ENCODE measurements at places on chromosomes 4 and X.

- no peak for DNase-seq
Measured at GRCh38 chrX:45709381-45709780, 508.7 kb upstream of the DIPK2B start.

GRCh38 chr4:74608151-74608949 lies 163.4 kb downstream of the AREG start:
- DNase-seq = no peak

GRCh38 chr4:180665994-180666824 lies 1577.0 kb upstream of the TENM3 start:
- DNase-seq = no peak

- DNase-seq = no peak
Measured at GRCh38 chr4:24514808-24515207, 69.5 kb downstream of the DHX15 start.

GRCh38 chr4:110915301-110915700 lies 292.4 kb upstream of the PITX2 start:
- no peak for DNase-seq

GRCh38 chr4:173243321-173243720 lies 74.7 kb downstream of the GALNT7 start:
- no peak for DNase-seq

DNA sequence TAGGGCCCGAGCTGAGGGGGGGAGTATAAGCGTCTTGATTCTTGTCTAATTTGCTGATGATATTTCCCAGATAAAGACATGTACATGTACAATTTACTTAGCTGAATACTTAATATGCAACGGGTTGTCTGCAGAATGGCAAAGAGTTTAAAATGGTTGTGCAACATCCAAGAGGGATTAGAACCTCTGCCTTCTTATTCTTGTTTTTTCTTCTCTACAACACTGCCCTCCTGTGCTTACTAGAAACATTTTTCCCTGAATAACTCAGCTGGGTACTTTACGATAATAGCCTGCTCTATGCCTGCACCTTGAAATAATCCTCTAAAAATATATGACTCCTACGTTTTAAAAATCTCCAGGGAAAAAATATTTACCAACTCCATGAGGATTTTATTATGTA lies 41.8 kb downstream of the INTS12 start:
- DNase-seq = no peak

GRCh38 chr4:174517502-174518445 lies 4.5 kb downstream of the HPGD start:
- DNase-seq = no peak

DNA sequence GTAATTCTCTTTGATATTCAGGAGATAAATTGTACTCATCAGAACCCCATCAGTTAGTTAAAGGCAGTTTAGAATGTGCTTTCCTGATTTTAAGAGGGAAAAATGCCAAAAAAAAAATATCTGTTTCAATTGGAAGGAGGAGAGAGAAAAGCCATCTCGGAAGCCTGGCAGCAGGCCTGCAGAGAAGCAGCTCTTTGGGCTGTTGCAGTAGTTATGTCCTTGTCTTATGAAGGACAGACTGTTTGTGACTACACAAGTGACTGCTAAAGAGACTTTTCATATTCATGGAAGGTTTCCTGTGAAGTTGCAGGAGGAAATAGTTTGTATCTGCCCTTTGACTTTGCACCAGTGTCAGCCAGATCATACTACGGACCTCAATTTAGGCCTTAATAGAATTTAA lies 88.8 kb downstream of the DCLK2 start:
- no peak for DNase-seq

DNA sequence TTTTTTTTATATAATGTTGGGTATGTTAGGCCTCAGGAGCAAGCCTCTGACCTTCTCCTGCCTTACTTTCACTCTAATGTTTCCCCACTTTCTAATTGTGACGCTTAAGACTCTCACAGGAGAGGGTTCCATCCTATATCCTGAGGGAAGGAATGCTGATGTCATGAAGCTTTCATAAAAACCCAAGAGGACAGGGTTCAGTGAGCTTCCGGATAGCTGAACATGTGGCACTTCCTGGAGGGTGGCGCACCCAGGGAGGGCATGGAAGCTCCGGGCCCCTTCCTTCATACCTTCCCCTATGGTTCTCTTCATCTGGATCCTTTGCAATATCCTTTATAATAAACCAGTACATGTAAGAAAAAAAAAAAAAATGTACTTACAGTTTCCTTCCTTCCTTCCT lies 48.0 kb upstream of the TMPRSS11E start:
- DNase-seq = no peak

DNA sequence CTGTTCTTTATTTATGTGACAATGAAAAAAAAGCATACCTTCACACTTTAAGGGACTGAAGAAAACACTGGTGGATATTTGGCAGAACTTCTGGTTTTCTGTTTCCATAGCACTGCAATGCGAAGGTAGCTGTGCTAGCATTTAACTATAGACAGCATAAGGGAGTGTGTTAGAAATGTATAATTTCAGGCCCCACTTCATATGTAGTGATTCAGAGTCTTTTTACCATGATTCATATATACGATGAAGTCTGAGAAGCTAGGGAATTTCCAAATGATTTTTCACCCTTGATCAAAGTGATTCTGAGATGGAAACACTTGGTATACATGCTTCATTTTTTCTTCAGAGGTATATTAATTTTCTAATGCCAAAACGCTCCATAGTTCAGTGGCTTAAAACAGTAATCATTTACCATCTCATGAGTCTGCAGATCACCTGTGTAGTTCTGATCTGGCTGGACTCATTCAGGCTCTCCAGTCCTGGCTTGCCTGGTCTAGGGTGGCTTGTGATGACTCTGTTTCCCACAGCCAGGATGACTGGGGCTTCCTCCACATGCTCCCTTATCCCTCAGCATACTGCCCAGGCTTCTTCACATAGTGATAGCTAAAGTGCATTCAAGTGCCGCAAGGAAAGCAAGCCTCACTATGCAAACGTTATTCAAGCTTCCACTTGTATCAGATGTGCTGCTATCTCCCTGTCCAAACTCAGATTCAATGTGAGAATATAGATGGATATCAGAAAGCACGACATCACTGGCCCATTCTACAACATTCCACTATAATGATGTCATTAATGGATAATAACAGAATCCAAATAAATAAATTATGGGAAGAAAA lies 790.1 kb downstream of the TECRL start:
- no peak for DNase-seq

DNA sequence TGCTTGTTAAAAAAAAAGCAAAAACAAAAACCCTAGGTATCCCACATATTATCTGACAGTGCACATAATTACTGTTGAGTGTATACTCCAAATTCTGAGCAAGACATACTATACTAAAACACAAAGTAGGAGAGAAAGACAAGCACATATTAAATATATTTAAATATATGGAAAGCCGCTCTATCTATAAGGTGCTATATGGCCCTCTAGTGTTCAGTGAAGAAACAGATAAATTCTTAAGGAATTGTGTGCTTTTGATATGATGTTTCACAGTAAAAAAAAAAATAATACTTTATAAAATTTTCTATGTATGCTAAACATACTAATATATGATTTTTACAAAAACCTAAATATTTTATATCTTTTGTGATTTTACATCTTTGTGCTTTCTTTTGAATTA lies 137.8 kb downstream of the FBXW7 start:
- DNase-seq = no peak

GRCh38 chrX:129665916-129666644 lies 11.3 kb upstream of the APLN start:
- DNase-seq = no peak

DNA sequence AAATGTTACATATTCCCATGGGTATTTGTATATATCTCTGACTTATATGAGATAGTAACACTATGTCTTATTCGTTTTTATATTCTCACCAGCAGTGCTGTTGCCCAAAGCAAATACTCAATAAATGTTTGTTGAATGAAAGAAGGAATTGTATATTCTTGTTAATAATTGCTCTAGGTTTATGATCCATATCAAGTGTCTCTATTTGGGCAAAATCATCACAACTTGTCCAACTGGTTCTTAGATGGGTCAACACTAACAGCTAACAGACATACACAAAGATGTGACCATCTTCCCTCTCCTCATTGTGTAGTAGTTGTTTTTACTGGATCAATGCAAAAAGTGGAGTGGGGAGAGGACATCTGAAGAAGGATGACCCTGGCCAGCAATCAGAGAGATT lies 6.6 kb upstream of the APLN start:
- no peak for DNase-seq

DNA sequence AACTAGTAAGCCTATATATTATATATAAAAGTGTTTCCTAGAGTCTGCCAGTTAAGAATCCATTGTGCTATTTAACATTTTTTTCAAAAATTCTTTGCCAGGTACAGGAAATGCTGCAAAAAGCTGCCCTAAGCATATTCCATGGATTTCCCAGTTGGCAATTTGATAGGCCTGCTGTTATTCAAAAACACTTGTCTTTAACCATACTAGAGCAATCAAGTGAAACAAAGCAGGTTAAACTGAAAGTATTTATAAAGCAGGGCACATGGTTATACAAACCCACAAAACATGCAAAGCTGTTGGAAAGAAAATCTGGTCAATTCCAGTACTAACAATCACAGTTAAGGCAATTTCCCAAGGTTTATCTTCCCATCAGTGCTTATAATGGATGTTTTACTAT lies 159.9 kb downstream of the UNC5C start:
- no peak for DNase-seq

- no peak for DNase-seq
Measured at GRCh38 chr4:10740891-10741620, 56.5 kb upstream of the CLNK start.

Measured in stimulated activated naive B cell treated with anti-CD40 and anti-IgM and Interleukin-4, amounts not matched to agents 10 μg/mL and 1 μg/mL and 100 μg/mL, for 72 hours (primary cell).